ENCODE measurements at places on chromosomes 4 and X.

- DNase-seq, result no peak
Observed at GRCh38 chrX:71545364-71545763, 12.5 kb downstream of the OGT start.

DNA sequence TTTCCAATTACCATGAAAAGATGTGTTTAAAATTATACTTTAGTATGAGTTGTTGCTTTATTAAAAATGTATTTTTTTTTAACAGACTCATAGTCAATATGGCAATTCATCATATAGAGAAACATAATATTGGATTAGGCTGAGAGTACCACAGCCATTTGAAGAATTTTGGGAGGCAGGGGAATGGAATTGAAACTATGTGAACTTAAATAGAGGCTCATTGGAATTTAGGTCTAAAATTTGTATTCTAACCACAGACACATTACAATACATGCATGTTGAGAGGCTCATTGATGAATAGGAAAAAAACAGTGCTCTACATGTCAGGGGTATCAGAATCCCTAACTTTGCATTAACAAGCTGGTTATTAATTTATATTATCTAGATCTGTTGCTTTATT, 269.6 kb downstream of the DKK2 start:
- no peak for DNase-seq

DNA sequence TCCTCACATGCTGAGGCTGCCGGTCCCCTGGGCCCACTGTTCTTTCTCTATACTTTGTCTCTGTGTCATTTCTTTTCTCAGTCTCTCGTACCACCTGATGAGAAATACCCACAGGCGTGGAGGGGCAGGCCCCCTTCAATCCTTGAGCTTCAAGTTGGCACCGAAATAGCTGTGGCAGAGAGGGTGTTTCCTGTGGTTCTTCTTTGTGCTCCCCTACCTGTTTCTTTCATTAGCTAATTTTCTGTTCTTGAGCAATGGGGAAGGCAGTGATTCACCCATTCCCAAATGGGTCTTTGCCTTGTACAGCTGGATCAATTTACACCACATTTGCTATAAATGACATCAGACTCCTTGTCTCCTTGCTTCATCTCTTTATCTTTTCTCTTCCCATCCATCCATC, 2.1 kb upstream of the CYSLTR1 start:
- no peak for DNase-seq

- DNase-seq, result no peak
Observed at GRCh38 chr4:20960291-20960690, 260.0 kb downstream of the PACRGL start.

DNA sequence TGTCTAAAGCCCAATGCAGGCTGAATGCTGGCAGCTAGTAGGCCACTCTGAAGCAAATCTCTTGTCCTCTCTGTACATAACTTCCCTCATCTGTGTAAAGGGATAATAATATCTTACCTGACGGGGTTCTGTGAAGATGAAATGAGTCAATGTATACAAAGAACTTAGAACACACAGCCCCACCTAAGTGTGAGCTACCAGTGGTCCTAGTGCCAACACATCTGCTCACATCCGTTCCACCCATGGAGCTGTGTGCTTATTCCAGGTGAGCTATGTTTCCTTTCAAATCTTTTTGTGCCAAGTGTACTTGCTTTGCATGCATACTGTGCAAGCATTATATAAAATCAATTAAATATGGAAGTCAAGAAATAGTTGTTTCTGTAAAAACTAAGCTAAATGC, 116.4 kb downstream of the TSPAN5 start:
- DNase-seq, result no peak

GRCh38 chr4:111959222-111959621, 186.0 kb upstream of the FAM241A start:
- no peak for DNase-seq

DNA sequence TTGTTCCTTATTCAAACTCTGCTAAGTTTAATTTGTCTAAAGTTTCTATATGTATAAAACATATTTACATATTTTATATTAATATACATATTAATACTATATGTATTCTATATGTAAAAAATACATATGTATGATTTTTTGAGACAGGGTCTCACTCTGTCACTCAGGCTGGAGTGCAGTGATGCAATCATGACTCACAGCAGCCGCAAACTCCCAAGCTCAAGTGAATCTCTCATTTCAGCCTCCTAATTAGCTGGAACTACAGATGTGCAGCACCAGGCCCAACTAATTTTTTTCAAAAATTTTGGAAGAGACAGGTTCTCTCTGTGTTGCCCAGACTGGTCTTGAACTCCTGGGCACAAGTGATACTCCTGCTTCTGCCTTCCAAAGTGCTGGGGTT, 684.9 kb downstream of the TRAM1L1 start:
- no peak for DNase-seq

- no peak for DNase-seq
Observed at GRCh38 chr4:150573534-150573933, 8.4 kb upstream of the MAB21L2 start.

- no peak for DNase-seq
Observed at GRCh38 chrX:41293269-41293668, 40.7 kb upstream of the DDX3X start.

DNA sequence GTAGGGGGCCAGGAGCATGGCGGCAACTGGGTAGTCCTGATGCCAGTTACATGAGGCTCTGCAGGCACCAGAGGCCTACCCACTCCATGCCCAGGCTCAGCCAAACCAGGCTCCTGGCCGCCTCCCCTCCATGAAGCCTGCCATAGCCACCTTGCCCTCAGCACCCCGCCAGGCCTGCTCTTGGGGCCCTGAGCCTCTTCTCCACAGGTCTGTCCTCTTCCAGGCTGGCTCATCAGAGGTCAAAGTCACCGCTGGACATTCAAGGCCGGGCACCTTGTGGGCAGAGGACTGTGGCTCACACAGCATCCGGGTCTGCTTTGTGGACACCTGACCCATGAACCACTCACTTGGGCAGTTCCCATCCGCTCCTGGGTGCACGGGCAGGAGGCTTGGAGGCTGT, 60.0 kb upstream of the AFAP1 start:
- DNase-seq, result no peak

DNA sequence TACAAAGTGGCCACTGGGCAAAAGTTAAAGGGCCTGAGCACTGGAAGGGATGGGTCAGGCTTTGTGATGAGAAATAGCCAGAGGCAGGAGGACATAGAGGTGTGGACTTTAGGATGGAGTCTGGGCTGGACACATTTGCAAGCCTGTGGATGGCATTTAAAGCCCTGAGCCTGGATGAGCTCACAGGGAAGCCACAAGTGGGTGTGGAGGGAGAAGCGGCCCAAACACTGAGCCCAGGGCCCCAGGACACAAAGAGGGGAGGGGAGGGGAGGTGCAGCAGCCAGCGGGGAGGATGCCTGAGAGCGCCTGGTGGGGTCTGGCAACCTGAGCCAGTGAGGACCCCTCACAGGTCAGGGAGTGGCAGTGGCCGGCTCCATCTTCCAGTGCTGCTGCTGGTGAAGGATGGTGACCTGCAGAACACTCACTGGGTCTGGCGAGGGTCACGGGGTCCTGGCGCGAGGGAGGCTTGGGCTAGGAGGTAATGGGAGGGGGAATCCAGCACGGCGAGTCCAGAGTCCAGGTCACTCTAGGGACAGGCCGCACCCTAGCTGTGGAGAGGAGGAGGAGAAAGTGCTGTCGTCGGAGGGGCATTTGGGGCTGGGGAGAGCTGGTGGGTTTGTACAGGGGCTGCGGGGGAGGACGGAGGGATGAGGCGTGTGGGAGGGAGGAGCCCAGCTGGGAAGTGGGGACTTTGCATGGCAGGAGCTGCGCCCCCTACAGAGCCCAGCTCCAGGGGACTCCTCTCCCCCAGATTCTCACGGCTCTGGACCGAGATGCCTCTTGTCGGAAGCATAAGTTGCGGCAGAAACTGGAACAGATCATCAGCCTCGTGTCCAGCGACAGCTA, 7.0 kb downstream of the LAGE3 start:
- DNase-seq, result no peak

GRCh38 chr4:67134616-67135015, 410.7 kb downstream of the CENPC start:
- no peak for DNase-seq

GRCh38 chr4:151263455-151263854, 13.5 kb upstream of the PRSS48 start:
- DNase-seq, result no peak

DNA sequence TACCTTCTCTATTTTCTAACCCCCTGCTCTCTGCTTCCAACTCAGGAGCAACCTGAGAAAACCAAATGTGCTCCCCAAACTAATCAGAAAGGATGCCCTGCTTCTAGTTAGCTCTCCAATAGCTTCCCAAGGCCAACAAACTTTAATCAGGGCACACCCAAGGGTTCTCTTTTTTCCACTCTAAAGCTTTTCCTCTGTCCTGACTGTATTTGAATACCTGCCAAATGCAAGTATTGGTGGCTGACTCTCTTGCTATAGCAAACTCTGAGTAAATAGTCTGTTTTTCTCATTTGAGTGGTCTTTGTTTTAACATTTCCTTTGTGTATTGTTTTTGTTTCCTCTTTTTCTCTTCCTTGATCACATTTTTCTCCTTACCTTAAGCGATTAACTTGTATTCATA, 52.5 kb downstream of the GBA3 start:
- DNase-seq, result no peak

- DNase-seq, result no peak
Observed at GRCh38 chrX:110413727-110414124, 55.1 kb downstream of the RTL9 start.

DNA sequence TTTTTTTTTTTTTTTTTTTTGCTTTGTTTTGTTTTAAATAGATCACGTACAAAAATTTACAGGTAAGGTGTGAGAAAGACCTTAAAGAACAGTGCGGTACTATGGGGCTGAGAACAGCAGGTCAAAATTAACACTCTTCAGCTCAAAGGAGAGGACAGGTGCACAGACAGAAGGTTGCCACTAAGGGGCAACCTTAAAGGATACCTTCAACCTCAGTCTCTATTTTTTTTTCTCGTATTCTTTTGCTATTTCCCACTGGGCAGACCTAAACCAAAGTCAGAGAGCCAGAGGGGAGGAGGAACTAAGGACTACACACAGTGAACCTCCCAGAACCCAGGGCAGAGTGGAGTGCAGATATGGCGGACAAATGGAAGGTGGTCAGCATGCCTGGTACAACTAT, 1984.3 kb upstream of the IGFBP7 start:
- DNase-seq, result no peak

DNA sequence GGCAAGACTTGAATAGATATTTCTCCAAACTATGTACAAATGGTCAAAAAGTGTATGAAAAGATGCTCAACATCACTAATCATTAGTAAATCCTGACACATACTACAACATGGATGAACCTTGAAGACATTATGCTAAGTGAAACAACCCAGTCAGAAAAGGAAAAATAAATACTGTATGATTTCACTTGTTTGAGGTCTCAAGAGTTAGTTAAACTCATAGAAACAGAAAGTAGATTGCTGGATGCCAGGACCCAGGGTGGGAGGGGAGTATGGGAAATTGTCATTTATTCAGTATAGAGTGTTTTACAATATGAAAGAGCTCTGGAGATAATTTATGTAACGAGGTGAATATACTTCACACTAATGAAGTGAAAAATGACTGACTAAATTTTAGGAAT, 32.4 kb downstream of the PRMT9 start:
- no peak for DNase-seq

DNA sequence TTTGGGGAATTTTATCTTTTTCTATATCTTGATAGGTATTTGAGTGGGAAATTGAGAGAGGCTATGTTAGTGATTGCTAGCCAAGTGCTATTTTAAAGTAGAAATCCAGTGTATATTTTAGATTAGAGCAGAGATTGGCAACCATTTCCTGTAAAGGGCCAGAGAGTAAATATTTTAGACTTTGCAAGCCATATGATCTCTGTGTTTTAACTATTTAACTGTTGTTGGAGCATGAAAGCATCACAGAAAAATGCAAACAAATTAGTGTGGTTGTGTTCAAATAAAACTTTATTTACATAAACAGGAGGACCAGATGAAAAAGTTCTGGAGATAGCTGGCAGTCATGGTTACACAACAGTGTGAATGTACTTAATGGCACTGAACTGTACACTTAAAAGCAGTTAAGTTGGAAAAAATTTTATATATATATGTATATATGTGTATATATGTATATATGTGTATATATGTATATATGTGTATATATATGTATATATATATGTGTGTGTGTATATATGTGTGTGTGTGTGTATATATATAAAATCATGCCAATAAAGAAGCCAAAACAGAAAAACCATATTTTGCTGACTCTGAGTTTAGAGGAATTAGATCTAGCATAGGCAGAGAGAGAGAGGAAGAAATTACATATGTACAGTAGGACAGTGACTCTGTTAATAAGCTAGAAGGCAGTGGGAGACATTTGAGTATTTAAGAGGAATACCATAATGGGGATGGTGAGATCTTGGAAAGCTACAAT, 83.4 kb downstream of the TMEM164 start:
- no peak for DNase-seq

DNA sequence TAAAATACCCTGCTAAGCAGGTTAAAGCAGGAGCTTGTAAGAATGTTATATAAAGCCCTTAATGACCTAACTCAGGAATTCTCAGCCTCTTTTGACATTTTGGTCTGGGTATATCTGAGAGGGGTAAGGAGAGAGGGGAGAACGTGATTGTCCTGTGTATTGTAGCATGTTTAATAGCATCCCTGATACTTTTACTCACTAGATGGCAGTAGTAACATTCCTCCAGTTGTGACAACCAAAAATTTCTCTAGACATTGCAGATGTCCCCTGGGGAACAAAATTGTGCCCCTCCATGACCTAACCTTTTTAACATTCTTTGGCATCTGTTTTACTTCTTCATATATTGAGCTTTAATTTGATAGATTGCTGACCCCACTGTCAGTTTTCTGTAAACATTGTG, 17.9 kb downstream of the SMARCA5 start:
- DNase-seq, result no peak

GRCh38 chr4:20662851-20663250, 37.4 kb upstream of the PACRGL start:
- no peak for DNase-seq

DNA sequence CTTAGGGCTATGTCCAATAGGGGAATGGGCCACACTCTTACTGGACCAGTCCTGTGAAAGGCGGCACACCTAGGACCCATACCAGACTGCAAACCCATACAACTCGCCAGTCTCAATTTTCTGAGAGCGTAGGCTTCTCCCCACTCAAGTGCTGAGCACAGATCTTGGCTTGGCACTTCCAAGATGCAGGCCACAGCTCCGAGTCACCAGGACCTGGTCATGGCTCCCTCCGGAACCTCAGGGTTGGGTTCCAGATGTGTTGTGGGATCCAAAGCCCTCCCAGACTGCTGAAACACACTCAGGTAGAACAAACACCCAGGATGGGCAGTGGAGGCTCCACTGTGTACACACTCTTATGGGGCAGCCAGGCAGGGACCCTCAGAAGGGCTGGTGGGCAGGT, 103.3 kb downstream of the TMEM144 start:
- no peak for DNase-seq

Data from stimulated activated CD4-positive, alpha-beta T cell treated with anti-CD3 and anti-CD28 coated beads, Interleukin-1b, Interleukin-23, amount 100 ng/mL, for 1 hour (primary cell).